ENCODE measurements at places on chromosomes 4 and X. TPM values are rescaled to one million over a fixed set of nuclear protein-coding genes. Genes with fewer than 3 reads are reported as not detected.

Gene BTK
- not detected for total RNA-seq

Gene SMARCA1
- 93.9 TPM for total RNA-seq

Gene ZFP42
- 0.12 TPM for total RNA-seq

Gene MAGEA8
- not detected for total RNA-seq

Gene MTMR8
- 1.8 TPM for total RNA-seq

Gene FAT4
- 5.6 TPM for total RNA-seq

Gene LRRC66
- total RNA-seq: 1.3 TPM

DNA sequence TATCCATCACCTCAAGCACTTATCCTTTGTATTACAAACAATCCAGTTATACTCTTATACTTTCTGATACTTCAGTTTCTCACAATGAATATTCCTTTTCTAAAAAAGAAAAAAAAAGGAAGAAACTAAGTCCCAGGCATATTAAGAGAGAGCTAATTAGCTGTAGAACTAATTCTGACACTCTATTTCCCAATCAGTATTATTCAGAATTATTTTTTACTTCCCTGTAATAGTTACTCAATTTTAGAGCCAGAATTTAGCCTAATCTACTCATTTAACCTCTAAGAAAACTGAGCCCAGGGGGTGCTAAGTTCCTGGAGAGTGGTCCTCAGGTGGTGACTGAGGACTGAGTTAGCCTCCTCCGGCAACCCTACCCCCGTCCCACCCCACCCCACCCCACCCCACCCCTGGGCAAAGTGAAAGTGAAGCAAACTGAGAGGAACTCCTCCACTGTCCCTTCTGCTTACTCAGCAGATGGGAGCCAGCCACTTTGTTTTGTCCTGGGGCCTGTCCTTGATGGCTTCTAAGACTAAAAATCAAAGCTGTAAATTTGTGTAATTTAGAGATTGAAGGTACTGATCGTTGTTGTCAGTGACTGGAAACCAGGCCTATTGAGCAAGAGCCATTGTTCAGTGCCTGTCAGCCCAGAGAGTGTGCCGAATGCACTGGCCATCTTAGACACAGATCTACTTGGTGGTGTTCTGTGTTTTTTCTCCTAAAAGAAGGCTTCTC lies 162.1 kb downstream of the CBR4 start:
- DNase-seq: no peak
- no peaks in the 10 kb centered on the region for H3K36me3 ChIP-seq
- H3K4me3 ChIP-seq: no peak overlapping the region

GRCh38 chr4:98822144-98822543 lies 106.8 kb downstream of the EIF4E start:
- no peaks in the 10 kb centered on the region for H3K36me3 ChIP-seq
- no peak for DNase-seq
- no peaks in the 10 kb centered on the region for H3K27me3 ChIP-seq
- no peaks in the 10 kb centered on the region for H3K4me1 ChIP-seq
- no peak overlapping the region for H3K27ac ChIP-seq

DNA sequence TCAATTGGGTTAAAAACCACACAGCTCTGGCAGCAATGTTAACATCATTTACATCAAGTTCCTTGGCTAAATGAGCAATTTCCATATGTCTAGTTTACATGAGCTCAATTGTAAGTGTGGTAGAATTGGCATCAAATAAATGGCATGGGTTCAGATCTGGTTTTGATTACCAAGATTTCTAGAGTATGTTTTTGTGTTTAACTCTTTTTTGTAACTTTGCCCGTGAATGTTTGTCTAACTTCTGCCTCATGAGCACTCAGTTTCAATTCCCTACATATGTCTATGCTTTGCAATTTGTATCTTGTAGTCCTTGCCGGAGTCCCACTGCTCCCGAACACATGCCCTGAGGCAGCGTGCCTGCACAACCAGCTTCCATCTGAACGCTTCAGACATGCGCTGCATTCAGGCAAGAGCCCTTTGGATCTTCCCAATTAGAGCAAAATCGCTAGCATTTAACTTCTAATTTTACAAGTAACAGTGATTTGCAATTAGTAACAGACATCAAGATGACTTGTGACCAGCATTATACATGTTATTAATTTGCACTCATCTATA lies 644.4 kb downstream of the TRIML1 start:
- H3K36me3 ChIP-seq: no peaks in the 10 kb centered on the region
- no peaks in the 10 kb centered on the region for H3K27me3 ChIP-seq
- no peak for DNase-seq
- H3K27ac ChIP-seq: no peak overlapping the region
- H3K4me3 ChIP-seq: no peak overlapping the region

DNA sequence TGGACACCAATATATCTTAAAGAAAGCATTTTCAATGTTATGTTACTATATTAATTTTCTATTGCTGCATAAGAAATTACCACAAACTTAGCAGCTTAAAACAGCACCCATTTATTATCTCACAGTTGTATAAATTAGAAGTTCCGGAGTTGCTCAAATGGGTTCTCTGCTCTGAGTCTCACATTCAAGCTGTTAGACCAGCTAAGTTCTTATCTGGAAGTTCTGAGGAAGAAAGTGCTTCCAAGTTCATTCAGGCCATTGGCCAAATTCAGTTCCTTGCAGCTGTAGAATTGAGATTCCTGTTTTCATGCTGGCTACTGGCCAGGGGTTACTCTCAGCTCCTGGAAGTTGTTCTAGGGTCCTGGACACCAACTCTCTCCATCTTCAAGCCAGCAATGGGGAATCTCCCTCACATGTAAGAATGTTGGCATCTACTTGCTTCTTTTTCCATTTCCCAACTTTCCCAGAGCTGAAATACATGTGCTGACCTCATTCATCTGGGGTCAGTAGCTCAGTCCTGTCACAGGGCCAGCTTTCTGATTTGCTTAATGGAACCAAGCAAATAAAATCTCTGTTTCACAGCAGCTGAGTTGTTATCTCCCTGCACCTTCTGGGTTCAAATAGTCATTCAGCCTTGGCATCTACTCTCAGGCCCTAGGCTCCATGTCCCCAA lies 99.6 kb upstream of the INTU start:
- H3K27me3 ChIP-seq: no peaks in the 10 kb centered on the region
- H3K27ac ChIP-seq: no peak overlapping the region
- no peaks in the 10 kb centered on the region for H3K36me3 ChIP-seq
- no peak overlapping the region for H3K4me3 ChIP-seq

GRCh38 chr4:47145630-47146029 lies 114.3 kb downstream of the GABRB1 start:
- no peak overlapping the region for H3K27ac ChIP-seq
- H3K27me3 ChIP-seq: no peaks in the 10 kb centered on the region
- no peaks in the 10 kb centered on the region for H3K36me3 ChIP-seq
- H3K4me3 ChIP-seq: no peak overlapping the region

GRCh38 chr4:95596676-95597075 lies 47.9 kb upstream of the UNC5C start:
- H3K4me1 ChIP-seq: no peaks in the 10 kb centered on the region
- no peak overlapping the region for H3K4me3 ChIP-seq
- no peaks in the 10 kb centered on the region for H3K36me3 ChIP-seq
- no peaks in the 10 kb centered on the region for H3K27me3 ChIP-seq
- DNase-seq: no peak
- no peak overlapping the region for H3K27ac ChIP-seq

DNA sequence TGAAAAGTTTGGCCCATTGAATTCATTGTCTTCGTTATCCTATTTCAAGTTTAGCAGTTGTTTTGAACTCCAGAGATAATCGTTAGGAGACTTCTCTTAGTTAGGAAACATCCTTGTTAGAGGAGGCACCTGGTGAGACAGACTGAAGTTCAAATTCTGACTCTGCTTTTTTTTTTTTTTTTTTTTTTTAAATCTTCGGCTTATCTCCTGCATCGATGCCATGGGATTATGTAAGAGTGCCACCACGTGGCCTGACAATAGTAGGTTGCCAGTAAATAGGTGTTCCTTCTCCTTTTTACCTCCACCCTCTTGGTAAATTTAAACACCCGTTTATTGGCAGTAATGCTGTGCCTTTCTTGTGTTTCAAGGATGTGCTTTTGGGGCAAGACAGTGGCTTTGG lies 149.3 kb downstream of the SOWAHB start:
- no peaks in the 10 kb centered on the region for H3K36me3 ChIP-seq
- no peaks in the 10 kb centered on the region for H3K4me1 ChIP-seq
- no peak overlapping the region for H3K4me3 ChIP-seq
- no peaks in the 10 kb centered on the region for H3K27me3 ChIP-seq

DNA sequence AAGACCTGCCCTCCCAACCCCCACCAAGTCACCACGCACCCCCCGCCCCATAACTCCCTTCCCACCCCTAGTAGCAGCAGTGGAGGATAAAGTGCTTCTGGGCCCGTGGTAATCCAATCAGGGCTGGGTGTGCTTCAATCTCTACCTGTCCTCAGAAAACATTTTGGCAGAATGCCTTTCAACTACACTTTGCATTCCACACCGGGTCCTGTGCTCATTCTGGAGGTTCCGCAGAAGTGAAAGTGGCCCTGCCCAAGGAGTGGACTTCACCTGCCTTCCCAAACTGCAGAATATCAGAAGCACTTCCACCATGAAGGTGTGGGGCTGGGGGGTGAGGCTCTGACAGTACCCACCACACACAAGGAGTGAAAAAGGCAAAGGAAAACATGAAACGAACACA lies 322.3 kb downstream of the DHX15 start:
- no peak overlapping the region for H3K27ac ChIP-seq
- no peaks in the 10 kb centered on the region for H3K27me3 ChIP-seq
- H3K36me3 ChIP-seq: no peaks in the 10 kb centered on the region
- no peak for DNase-seq
- no peak overlapping the region for H3K4me3 ChIP-seq

DNA sequence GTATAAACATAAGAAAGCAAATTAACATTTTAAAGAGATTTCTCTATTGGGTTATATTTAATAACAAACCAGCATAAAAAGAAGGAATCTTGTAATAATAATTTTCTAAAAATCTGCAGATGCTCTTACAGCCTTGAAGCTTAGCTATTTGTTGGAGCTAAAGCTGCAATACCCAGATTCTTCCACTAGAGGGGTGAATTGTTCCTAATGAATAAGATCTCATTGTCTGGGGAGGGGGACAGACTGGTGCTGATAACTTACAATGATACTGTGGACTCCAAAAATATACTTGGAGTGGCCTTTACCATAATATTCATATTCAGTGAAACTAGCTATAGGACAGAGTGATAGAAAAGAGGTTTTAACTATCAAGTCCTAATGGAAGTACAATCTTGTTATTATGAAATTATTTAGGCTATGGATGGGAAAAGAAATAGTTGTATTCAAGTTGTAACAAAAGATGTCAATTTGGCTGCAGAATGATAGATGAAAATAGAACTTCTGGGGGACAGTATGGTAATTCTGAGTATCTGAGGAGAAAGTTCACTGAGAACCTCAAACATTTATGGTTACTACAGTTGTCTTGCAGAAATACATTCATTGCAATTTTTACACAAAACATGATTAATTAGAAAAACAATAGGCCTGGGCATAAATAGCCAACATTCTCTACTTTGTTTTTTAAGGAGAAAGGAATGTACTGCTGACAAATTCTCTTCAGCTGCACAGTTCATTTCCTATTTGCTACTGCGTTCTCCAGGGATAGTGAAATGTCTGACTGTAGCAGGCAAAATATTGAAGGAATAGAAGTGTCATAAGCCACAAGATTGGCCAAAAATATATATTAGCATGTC lies 443.3 kb downstream of the GBA3 start:
- H3K36me3 ChIP-seq: no peaks in the 10 kb centered on the region
- DNase-seq: peak; percentile 79
- H3K4me1 ChIP-seq: no peaks in the 10 kb centered on the region
- no peak overlapping the region for H3K4me3 ChIP-seq
- no peak overlapping the region for H3K27ac ChIP-seq

DNA sequence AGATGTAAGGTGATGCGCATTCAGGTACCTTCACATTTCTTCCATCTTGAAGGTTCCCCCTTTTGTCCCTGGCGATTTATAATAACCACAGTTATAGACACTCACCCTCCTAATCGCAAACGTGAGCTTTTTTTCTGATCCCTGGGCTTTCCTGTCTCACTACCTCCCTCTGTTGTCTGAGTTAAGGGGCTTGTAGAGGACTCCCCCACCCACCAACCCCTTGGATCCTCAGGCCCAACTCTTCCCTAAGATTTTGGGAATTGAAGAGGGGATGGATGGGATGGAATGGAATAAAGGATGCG lies 1.4 kb downstream of the CNKSR2 start:
- DNase-seq: no peak
- no peaks in the 10 kb centered on the region for H3K4me1 ChIP-seq
- no peaks in the 10 kb centered on the region for H3K36me3 ChIP-seq
- no peak overlapping the region for H3K27ac ChIP-seq

DNA sequence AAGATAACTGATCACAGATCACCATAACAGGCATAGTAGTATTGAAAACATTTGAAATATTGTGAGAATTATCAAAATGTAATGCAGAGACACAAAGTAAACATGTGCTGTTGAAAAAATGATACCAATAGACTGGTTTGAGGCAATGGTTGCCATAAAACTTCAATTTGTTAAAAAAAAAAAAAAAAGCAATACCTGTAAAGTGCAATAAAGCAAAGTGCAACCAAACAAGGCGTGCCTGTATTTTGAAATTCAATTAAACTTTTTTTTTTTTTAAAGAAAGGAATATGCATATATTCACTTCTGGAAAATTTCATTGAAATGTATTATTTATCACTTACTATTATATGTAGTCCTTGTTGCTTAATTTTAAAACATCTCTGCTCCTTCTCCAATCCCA lies 27.7 kb downstream of the TMEM154 start:
- H3K27ac ChIP-seq: no peak overlapping the region
- H3K4me3 ChIP-seq: no peak overlapping the region
- H3K27me3 ChIP-seq: no peaks in the 10 kb centered on the region
- H3K4me1 ChIP-seq: no peaks in the 10 kb centered on the region
- no peaks in the 10 kb centered on the region for H3K36me3 ChIP-seq

DNA sequence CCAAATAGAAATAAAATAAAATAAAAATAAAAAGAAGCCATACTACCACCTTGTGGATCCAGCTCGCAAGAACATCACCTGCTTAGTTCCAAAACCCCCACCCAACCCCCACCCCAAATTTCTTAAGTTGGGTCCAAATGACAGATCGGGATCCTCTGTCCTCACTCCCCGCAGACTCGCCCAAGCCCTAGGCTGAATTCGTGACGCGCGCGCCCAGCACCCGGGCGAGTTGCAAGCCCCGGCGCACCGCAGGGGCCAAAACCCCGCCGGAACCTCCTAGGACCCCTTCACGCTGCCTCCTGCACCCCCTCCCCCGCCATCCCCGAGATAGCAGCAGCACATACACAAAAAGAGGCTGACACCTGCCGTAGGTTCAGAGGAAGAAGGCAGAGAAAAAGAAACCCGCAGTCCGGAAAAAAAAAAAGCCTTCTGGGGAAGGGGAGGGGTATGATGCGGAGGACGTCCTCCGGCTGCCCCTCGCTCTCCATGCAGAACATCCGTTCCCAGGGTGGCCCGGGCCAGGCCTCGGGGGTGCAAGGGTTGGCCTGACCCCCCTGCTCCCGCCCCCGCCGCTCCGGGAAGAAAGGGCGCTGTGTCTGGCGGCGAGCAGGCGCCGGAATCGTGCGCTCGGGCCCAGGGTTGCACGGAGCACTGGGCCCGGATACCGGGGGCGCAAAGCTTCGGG lies 2.6 kb downstream of the NLGN4X start:
- H3K36me3 ChIP-seq: no peaks in the 10 kb centered on the region
- no peak overlapping the region for H3K27ac ChIP-seq
- no peak for DNase-seq

Data from cardiac muscle cell (in vitro differentiated cells and primary cell).